Sigmoid colon (tissue), 7 donors: ENCODE measurements at places on chromosomes 7 and 10.
A peak's percentile ranks its signal among the peaks of the same experiment; 100 is the strongest.

DNA sequence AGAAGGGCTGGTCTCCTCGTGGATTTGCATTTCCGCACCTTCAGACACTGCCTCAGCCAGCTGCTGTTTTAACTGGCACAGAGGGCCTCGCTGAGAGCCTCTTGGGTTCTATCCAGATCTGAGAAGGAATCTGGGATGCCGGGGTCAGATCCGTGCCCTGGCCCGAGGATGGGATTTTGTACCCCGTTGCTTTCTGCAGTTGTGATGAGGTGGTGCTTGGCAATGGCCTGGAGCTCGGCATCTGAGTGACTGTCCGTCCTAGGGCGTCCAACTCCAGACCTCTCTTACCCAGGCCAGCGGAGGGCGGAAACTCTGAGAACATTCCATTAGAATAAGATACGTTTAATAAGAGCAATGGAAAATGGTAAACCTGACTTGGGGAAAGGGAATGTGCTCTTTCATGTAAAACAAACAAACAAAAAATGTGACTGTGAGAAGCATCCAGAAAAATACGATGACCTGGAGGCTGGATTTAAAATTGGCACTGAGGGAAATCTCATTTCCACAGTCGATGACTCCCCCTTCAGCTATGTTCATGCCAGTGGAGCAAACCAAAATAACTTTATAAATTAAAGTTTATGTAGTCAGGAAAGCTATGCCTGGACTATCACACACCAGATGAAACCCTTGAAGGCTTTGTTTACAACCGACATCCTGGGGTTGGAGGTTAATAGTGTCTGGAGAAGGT is 39.6 kb downstream of the GRK5 start:
- H3K27me3 ChIP-seq, result no peaks in the 10 kb centered on the region
- peaks cover 50% of the 10 kb centered on the region for H3K4me1 ChIP-seq
- H3K27ac ChIP-seq, result peak overlapping the region; percentile 36
- H3K4me3 ChIP-seq, result no peak overlapping the region
- no peaks in the 10 kb centered on the region for H3K36me3 ChIP-seq
- DNase-seq, result no peak

DNA sequence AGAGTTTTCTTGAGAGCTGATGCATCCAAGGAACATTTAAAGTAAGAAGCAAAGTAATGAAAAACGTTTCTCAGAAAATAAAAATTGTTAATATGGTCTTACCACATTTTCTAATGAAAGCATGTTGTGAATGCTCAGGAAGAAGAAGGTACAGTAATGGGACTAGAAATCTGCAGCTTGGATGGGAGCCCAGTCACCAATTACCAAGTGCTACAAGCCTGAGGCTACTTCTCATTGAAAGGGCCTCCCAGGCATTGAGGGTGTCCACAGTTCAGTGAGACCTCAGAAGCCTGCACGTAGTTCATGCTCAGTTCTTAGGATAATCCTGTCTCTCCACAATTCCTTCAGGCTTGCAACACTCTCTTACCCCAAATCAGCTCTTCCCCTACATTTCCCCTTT is 17.6 kb downstream of the PTN start:
- H3K4me3 ChIP-seq, result no peak overlapping the region
- H3K27ac ChIP-seq, result no peak overlapping the region
- no peaks in the 10 kb centered on the region for H3K27me3 ChIP-seq
- no peak for DNase-seq
- no peaks in the 10 kb centered on the region for H3K4me1 ChIP-seq

GRCh38 chr10:91983416-91983815 is 59.8 kb downstream of the BTAF1 start:
- no peaks in the 10 kb centered on the region for H3K27me3 ChIP-seq
- no peak overlapping the region for H3K27ac ChIP-seq
- no peaks in the 10 kb centered on the region for H3K4me1 ChIP-seq
- DNase-seq, result no peak
- H3K4me3 ChIP-seq, result no peak overlapping the region

DNA sequence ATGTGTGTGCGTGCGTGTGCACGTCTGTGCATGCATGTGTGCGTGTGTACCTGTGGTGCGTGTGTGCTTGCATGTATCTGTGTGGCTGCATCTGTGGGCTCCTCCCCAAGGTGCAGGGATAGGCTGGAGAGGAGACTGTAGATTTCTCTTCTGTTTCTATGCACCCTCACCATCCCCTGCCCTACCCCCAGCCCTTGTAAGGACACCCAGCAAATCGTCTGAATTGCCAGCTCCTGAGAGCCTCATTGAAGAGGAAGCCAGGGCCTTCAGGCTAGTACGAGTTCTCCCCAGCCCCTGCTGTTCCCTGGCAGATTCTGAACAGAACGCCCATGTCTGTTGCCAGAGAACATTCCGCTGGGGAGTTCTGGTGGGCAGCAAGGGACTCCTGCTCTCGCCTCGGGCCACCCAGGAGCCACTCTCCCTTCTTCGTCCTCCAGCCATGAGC is 17.0 kb upstream of the TRIM8 start:
- peak; percentile 73 for DNase-seq
- H3K27ac ChIP-seq, result peak overlapping the region; percentile 81
- H3K36me3 ChIP-seq, result no peaks in the 10 kb centered on the region
- H3K4me1 ChIP-seq, result peaks cover 77% of the 10 kb centered on the region

GRCh38 chr10:89873055-89873454 is 171.7 kb downstream of the KIF20B start:
- no peak overlapping the region for H3K27ac ChIP-seq
- no peaks in the 10 kb centered on the region for H3K36me3 ChIP-seq
- DNase-seq, result no peak

DNA sequence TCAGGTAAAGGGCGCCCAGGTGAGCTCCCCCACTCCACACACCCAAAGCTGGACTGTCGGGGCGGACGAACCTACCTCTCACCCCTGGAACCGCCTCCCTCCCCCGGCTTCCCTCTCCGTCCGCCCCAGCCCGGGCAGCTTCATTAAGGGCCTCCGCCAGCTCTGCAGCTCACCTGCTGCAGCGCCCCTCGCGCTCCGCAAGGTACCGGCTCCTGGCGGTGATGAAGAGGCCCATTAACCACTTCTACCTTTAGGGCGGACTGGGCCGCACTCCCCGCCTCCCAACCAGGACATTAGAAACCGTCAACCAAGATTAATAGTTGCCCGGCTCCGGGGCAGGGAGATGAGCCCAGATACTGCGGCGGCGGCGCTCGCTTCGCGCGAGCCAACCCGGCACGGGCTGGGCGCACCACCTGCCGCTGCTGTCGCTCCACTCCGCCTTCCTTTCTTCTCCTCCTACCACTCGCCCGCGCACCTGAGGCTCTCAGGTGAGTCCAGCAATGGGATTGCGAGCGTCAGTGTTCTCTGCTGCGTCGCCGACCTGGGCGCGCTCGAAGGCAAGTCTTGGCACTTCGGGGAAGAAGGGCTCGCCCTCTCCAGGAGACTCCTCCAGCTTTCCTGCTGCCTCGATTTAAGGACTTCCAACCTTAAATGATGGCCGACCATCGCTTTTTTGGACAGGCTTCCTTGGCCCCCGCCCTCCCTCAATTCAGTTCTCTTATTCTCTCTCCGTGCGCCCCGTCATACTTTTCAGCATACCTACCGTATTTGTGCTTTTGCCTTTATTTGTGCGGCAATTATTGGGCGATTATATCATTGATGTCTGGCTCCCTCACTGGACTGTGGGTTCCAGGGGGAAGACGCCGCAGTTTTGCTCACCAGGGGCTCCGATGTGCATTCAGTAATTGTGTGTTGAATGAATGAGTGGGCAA is 13.6 kb upstream of the KAZALD1 start:
- H3K27ac ChIP-seq, result no peak overlapping the region
- H3K27me3 ChIP-seq, result peaks cover 60% of the 10 kb centered on the region
- no peaks in the 10 kb centered on the region for H3K4me1 ChIP-seq
- no peaks in the 10 kb centered on the region for H3K36me3 ChIP-seq
- no peak for DNase-seq

DNA sequence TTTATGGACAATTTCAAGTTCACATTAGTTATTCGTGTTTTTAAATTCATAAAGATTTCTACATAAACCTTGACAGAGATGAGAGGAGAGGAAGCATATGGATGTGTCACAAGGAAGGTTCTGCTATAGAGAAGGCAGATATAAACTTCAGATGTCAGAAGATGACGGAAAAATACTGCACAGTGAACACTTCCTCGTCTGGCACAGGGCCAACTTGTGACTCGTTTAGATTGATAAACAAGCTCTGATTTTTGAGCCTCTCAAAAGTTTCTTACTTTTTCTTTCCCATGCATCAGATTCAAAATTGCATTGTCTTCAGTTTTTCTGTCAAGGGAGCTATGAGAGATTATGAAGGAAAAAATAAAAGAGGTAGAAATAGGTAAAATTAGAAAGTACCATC is 156.4 kb upstream of the MINDY3 start:
- DNase-seq, result no peak
- no peak overlapping the region for H3K4me3 ChIP-seq
- H3K27ac ChIP-seq, result no peak overlapping the region
- H3K36me3 ChIP-seq, result no peaks in the 10 kb centered on the region

DNA sequence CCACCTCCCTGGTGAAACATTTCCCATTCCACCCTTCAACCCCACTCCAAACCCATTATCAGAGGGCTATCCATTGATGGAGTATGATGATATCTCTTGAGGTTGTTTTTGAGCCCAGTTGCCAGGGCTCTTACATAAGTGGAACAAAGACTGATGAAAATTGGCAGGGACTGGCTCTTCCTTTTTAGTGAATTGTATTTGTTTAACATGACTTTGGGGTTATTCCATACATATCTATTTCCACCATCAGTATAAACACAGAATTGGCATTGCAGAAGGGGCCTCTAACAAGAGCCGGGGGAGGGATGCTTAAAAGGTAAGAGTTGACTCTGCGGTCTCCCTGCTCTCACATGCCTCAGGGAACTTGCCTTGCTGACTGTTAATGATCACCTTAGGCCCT is 28.9 kb downstream of the FZD1 start:
- no peak overlapping the region for H3K4me3 ChIP-seq
- H3K36me3 ChIP-seq, result no peaks in the 10 kb centered on the region
- DNase-seq, result no peak
- no peak overlapping the region for H3K27ac ChIP-seq

- H3K4me1 ChIP-seq, result peaks cover 11% of the 10 kb centered on the region
- H3K27ac ChIP-seq, result no peak overlapping the region
- no peak for DNase-seq
- H3K36me3 ChIP-seq, result peaks cover 11% of the 10 kb centered on the region
- H3K27me3 ChIP-seq, result peaks cover 70% of the 10 kb centered on the region
Measured at GRCh38 chr7:101201695-101202602, 1.1 kb upstream of the MOGAT3 start.

GRCh38 chr7:106721816-106722785 is 61.1 kb upstream of the CCDC71L start:
- no peak overlapping the region for H3K27ac ChIP-seq
- no peaks in the 10 kb centered on the region for H3K36me3 ChIP-seq
- peaks cover 22% of the 10 kb centered on the region for H3K4me1 ChIP-seq
- no peak overlapping the region for H3K4me3 ChIP-seq

GRCh38 chr7:108613147-108613948 is 43.7 kb downstream of the DNAJB9 start:
- no peak overlapping the region for H3K4me3 ChIP-seq
- H3K4me1 ChIP-seq, result no peaks in the 10 kb centered on the region
- H3K27me3 ChIP-seq, result no peaks in the 10 kb centered on the region

GRCh38 chr7:2200584-2200980 is 32.2 kb downstream of the MAD1L1 start:
- no peaks in the 10 kb centered on the region for H3K36me3 ChIP-seq
- peaks cover 39% of the 10 kb centered on the region for H3K4me1 ChIP-seq
- no peak overlapping the region for H3K4me3 ChIP-seq
- DNase-seq, result no peak
- H3K27me3 ChIP-seq, result no peaks in the 10 kb centered on the region

- no peaks in the 10 kb centered on the region for H3K36me3 ChIP-seq
- no peaks in the 10 kb centered on the region for H3K4me1 ChIP-seq
- no peak overlapping the region for H3K27ac ChIP-seq
- no peaks in the 10 kb centered on the region for H3K27me3 ChIP-seq
- no peak for DNase-seq
- no peak overlapping the region for H3K4me3 ChIP-seq
Measured at GRCh38 chr10:84166620-84167288, 6.8 kb upstream of the GPR15LG start.
